ENCODE measurements at places on chromosomes 13 and 19.

DNA sequence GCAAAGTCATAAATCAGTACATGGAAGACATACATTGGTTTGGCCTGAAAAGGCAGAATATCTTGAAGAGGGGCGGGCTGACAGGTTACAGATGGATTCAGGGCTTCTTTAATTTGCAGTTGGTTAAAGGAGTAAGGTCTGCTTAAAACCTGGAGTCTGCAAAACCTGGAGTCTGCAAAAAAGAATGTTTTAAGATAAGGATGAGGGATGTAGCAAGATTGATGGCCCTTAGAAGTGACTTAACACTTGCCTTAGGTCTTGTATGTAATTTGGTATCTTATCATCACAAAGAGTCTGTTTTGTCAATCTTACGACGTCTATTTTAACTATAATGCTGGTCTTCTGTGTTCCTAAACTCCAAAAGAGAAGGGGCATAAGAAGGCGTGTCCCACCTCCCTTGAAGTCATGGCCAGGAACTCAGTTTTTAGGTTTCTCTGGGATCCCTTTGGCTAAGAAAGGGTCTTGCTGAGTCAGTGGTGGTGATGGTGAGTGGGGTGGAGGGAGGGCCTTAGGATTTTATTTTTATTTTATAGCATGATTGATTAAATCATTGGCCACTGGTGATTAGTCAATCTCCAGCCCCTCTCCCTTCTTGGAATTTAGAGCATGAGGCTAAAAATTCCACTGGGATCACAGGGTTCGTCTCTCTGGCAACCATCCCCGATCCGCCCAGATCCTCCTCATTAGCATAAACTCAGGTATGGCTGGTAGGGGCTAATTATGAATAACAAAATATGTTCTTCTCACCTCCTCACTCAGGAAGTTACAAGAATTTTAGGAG, 10.1 kb upstream of the HAS1 start:
- DNase-seq, result no peak

DNA sequence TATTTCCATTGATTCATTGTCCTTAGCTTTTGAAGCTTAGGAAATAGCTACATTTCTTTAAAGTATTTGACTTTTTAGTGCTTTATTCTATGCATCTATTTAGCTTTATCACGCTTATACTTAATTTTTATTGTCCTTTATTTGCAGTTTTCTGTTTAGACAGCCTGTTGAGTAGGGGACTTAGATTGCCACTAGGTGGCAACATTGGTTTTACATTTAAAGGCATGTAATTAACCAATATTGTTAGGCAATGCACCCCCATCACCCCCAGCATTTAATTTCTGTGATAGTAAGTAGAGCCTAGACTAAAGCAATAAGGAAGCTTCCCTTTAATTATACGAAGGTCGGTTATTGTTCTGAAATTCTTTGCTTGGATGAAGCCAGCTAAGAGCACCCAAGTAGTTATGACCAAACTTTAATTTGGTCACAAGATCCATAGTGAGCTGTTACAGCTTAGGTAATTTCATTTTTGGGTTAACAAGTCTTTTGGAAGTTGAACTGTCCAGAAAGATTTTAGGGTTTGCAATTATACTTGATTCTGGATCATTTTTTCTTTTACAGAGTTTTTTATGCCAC, 36.5 kb downstream of the B3GLCT start:
- peak; percentile 15 for DNase-seq

GRCh38 chr13:20192836-20193161, at the start of gene GJB2:
Gene GJB2, minus strand, starts transcription at chr13:20192938. Its CDS starts 3,357 bp downstream, at chr13:20189581.
- no peak for DNase-seq

GRCh38 chr19:4103080-4103433, 20.9 kb downstream of the MAP2K2 start:
- DNase-seq, result no peak

GRCh38 chr19:18167975-18168645, 5.5 kb upstream of the IFI30 start:
- DNase-seq, result no peak

- no peak for DNase-seq
Observed at GRCh38 chr19:55091955-55092354, 16.3 kb downstream of the EPS8L1 start.

- peak; percentile 26 for DNase-seq
Observed at GRCh38 chr13:26529441-26529840, 28.0 kb upstream of the WASF3 start.

- no peak for DNase-seq
Observed at GRCh38 chr13:112718318-112718717, 28.5 kb downstream of the ATP11A start.

GRCh38 chr13:93881411-93881810, 598.1 kb downstream of the DCT start:
- DNase-seq, result peak; percentile 18

- no peak for DNase-seq
Observed at GRCh38 chr19:3125900-3126524, 9.8 kb upstream of the GNA15 start.

GRCh38 chr13:41833831-41834230, 127.1 kb downstream of the VWA8 start:
- DNase-seq, result no peak

GRCh38 chr19:48812094-48812929, 1.5 kb upstream of the BCAT2 start:
- DNase-seq, result no peak

DNA sequence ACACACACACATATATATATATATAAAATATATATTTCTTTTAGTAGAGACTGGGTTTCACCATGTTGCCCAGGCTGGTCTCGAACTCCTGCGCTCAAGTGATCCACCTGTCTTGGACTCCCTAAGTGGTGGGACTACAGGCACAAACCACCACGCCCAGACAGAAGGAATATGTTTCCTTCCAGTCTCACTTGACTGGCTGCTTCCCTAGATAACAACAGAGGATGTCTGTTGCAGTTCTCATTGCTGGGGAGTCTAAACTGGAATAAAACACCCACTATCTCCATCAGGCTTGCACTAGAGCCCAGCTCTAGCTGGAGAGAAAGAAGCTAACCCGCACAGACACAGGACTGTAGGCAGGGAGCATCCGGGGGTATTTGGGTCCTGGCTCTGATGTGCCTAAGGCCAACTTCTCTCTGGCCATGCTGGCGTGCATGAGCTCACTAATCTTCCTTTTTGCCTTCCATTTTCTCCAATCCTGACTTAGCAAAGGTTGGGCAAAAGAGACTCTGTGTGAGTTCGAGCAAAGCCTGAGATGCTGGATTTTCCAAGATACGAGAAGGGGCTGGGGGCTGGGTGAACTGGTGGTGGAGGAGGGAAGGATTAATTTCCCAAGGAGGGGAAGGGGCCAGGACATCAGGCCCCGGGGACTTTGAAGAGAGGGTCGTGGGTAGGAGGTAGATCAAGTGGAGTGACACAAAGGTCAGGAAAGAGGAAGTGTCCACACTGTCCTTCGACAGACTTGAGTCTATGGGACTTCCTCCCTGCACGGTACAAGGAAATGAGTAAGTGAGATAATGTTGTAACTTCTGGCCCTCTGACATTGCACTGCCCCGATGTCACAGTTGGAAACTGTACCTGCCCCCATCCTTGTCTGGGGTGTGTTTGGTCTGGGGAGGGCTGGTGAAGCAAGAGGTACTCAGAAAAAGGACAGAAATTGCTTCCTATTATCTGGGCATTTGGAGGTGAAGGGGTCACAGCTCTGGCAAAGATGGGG, 22.5 kb upstream of the ALOX5AP start:
- no peak for DNase-seq

- DNase-seq, result no peak
Observed at GRCh38 chr13:35769812-35770211, 293.3 kb upstream of the MAB21L1 start.

GRCh38 chr19:12788682-12789097, 2.6 kb upstream of the JUNB start:
- DNase-seq, result no peak

DNA sequence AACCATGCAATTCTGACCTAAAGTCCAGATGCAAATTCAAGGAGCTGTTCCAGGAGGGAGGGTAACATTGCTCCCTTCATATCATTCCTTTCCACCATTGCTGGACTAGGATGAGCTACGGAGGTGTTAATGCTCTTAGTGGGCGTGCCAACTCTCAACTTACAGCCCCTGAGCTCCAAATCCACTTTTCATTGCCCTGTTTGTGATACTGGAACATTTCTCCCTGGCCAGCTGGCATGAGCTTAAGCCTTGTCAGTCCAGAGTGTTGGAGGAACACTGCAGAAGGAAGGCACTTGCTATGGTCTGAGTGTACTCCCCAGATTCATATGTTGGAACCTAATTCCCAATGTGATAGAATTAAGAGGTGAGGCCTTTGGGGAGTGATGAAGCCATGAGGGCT, 70.4 kb upstream of the FARP1 start:
- DNase-seq, result no peak

GRCh38 chr13:99022941-99023340, 45.1 kb upstream of the DOCK9 start:
- DNase-seq, result no peak

- DNase-seq, result no peak
Observed at GRCh38 chr13:27977476-27978300, 8.6 kb upstream of the CDX2 start.

DNA sequence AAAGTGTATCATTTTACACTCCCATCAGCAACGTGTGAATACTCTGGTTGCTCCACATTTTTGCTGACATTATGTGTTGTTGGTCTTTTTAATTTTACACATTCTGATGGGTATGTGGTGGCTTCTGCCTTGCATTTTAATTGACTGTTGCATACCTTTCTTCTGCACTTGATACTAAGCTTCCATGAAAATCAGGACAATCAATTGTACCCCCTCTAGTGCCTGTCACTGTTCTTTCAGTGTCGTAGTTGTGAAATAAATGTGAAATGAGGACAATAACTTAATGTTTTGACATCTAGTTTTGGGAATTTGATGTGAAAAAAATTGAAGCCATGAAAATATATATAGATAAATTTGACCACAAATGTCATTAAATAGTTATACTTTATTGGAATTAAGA, 6.7 kb downstream of the IFT88 start:
- DNase-seq, result no peak

GRCh38 chr13:76696370-76696769, 189.8 kb downstream of the KCTD12 start:
- no peak for DNase-seq

GRCh38 chr13:20969182-20969581, 66.6 kb upstream of the XPO4 start:
- DNase-seq, result no peak

Data from AG04450 (cell line).